ENCODE measurements at places on chromosomes 2 and 18. TPM values are rescaled to one million over a fixed set of nuclear protein-coding genes. Genes with fewer than 3 reads are reported as not detected.

Gene ERMN
- polyA plus RNA-seq: 73.4 TPM

Gene STAT4
- 2.0 TPM for polyA plus RNA-seq

Gene UCN
- polyA plus RNA-seq: 0.93 TPM

Gene SLC4A3
- polyA plus RNA-seq: 16.6 TPM

Gene UGT1A4
- polyA plus RNA-seq: not detected

Gene OSBPL6
- polyA plus RNA-seq: 3.6 TPM

Gene CAPN14
- polyA plus RNA-seq: not detected

Gene RGPD3
- not detected for polyA plus RNA-seq

Gene SCYGR7
- polyA plus RNA-seq: not detected

Gene FOXI3
- polyA plus RNA-seq: 0.29 TPM

Gene REG1A
- not detected for polyA plus RNA-seq

Gene EPB41L3
- polyA plus RNA-seq: 83.1 TPM

Gene OR6B2
- not detected for polyA plus RNA-seq

Gene SIX2
- 18.6 TPM for polyA plus RNA-seq

Gene C18orf63
- polyA plus RNA-seq: not detected

Gene SPP2
- polyA plus RNA-seq: not detected

Gene MREG
- 8.5 TPM for polyA plus RNA-seq

All from brain (organoid and tissue), 16 donors.